Right ventricle myocardium inferior (tissue), 1 donor: ENCODE measurements at places on chromosomes 2 and 18. TPM values are rescaled to one million over a fixed set of nuclear protein-coding genes. Genes with fewer than 3 reads are reported as not detected.

Gene C1GALT1C1L
- total RNA-seq, result 0.62 TPM

Gene CCDC68
- total RNA-seq, result 3.9 TPM

Gene LYPD6
- total RNA-seq, result 0.14 TPM

DNA sequence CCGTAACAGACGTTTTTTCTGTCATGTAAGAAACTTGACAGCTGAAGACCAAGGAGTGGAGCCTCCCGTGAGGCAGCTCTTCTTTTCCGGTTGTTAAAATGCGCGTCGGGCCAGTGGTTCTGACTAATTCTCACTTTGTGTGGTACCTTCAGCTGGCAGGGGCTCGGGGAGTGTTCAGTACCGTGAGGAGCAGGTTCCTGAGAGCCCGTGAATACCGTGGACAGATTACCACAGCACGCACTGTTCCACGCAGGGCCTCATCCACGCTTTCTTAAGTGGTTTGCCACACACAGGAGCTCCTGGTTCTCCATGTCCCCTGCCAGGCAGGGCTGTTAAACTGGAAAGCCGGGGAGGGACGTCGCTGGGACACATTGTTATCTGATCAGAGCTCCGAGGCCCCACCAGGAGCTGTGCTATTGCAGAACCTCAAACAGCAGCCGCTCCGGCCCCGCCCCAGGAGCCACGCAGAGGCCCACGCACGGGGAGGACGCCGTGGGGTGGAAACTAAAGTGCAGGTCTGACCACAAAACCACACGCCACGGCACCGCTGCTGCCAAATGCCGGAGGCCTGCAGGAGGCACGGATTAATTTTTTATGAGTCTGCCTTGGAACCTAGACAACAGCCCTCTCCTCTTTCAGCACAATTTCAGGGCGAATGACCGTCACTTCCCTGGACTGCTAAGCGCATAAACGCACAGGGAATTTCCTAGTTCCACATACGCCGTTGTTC lies 43.3 kb downstream of the NFATC1 start:
- DNase-seq, result no peak

DNA sequence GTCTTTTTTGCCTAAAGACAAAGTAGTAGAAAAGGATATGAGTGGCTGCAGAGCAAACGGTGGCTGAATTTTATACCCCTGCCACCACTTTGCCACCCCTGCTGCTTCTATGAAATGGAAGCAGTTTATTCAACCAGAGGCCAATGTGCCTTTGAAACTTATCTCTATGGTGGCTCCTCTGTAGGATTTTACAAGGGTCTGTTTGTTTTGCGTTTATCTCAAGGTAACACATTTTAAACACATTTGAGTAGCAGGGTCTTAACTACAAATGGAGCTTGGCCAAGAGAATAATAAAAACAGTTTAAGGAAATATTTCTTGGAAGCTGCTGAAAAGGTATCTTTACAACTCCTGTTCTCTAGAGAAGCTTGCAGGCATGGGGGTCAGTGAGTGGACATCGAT lies 6.1 kb downstream of the ALLC start:
- DNase-seq, result no peak

- DNase-seq, result no peak
Observed at GRCh38 chr18:60656553-60656952, 284.0 kb upstream of the MC4R start.

- no peak for DNase-seq
Observed at GRCh38 chr2:15555760-15556193, 5.4 kb downstream of the NBAS start.
